ENCODE measurements at places on chromosomes 2 and 18. TPM values are rescaled to one million over a fixed set of nuclear protein-coding genes. Genes with fewer than 3 reads are reported as not detected.

The SLC30A3 gene
- 1.8 TPM for total RNA-seq

The THSD7B gene
- total RNA-seq = 1.8 TPM

The OSR1 gene
- total RNA-seq = 48.6 TPM

DNA sequence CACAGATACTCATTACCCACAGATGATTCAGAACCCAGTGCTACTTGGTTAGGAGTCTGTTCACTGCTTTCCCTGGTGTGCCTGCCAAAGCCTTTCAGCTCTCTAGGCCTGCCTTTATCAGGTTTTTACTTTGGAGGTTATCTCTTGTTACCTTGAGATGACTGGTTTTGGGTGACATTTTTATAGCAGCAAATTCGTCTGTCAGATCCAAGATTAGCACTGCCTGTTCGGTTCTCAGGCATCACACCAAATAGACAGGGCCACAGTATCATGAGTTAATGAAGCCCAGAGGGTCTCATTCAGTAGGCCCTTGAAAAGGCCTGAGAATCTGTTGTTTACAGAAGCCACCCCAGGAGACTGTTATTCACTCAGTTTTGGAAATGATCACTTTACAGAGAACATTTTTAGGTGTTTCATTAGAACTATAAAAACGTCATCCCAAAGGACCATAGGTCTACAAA, 121.2 kb downstream of the OSBPL6 start:
- DNase-seq = no peak

- no peak for DNase-seq
Observed at GRCh38 chr2:236208019-236208926, 40.1 kb upstream of the GBX2 start.

DNA sequence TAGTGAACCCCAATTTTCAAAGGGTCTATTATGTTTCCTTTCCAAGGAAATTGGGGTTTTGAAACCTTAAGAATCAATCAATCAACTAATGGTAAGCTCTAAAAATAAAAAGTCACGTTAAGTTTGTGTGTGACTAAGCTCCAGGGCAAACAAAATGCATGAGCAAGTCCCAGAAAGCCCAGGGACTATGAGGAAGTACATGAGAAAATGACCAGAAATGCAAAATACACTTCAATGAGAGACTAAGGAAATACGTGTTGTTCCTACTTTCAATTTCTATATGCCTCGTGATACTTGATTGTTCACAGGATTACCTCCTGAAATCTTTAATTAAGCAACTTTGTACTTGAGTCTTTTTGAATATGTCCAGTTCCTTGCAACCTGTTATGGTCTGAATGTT, 684.4 kb upstream of the SYT4 start:
- DNase-seq = no peak

DNA sequence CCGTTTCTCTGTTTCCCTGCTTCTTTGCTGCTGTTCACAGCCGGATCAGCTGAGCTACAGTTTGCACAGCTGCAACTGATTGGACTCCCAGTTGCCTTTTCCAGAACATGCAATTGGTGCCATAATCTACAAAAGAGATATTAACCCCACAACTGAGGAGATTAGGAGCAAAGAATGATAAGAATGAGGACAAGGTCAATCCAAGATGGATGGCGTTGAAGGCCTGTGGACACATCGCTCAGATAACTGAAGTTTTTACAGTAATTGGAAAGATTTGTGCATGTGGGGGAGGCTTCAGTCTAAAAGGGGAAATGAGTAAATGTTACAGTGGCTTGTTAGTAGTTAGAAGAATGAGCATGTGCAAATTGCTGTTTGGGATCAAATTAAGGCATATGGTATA, 263.2 kb downstream of the TGIF1 start:
- DNase-seq = no peak

DNA sequence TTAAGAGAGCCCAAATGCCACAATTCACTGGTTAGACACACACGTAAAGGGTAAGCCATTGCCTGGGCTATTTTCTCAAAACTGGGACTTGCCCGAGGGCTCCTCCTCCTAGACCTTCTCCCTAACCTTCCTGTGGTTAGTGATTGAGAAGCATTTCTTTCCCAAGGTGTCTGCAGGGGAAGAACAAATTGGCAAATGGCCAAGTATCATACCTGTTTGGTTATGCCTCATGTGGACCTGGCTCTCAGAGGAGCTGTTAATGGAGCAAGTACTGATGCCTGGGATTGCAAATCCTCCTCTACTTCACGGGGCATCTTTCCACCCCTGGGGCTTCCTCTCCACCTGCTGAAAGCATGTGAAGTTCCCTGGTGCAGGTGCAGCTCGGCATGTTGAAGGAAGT, 187.5 kb upstream of the CYRIA start:
- no peak for DNase-seq

DNA sequence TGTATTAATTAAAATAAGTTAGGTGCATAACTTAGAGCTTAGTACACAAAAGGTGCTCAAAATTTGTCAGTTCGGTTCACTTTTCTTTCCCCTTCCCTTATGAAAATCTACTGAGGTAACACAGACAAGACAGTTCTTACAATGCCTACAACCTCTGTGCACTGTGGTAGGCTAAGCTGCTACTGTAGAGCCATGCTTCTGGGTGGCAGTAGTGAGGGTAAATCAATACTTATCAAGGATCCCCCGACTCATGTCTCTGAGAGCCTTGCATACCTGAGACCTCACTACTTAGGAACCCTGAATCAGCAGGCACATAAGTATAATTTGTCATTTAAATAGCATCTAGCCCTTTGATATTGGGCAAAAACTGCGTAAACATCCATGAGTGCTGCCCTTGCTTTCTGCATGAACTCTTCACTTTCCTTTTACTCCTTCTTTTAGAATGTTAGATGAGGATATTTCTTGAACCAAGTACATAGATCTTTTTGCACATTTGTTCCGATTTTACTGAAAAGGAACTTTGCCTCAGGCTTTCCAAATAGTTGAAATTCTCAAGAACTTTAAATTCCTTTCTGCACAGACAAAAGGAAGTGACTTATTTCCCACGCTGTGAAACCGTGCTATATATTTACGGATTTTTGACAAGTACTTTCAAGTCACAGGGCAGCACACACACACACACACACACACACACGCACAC, 234.4 kb downstream of the TRIB2 start:
- DNase-seq = no peak

GRCh38 chr2:23827287-23827686, 99.6 kb downstream of the ATAD2B start:
- no peak for DNase-seq

DNA sequence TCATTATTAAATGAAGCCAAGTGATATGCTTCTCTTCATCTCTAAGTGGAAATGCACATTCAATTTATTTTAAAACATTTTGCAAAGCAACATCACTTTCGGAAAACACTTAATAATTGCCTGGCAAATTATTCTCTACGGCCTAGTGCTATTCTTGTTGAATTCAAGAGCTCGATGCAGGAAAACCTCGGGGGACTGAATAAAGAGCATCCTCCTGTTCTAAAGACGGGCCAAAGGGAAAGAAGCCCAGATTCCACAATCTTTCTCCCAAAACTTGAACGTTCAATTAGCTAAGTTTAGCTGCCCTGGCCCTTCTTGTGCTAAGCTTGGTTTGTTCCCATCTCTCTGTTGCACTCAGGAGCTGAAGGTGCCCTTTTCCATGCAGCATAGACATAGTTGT, 23.2 kb upstream of the SEH1L start:
- no peak for DNase-seq

DNA sequence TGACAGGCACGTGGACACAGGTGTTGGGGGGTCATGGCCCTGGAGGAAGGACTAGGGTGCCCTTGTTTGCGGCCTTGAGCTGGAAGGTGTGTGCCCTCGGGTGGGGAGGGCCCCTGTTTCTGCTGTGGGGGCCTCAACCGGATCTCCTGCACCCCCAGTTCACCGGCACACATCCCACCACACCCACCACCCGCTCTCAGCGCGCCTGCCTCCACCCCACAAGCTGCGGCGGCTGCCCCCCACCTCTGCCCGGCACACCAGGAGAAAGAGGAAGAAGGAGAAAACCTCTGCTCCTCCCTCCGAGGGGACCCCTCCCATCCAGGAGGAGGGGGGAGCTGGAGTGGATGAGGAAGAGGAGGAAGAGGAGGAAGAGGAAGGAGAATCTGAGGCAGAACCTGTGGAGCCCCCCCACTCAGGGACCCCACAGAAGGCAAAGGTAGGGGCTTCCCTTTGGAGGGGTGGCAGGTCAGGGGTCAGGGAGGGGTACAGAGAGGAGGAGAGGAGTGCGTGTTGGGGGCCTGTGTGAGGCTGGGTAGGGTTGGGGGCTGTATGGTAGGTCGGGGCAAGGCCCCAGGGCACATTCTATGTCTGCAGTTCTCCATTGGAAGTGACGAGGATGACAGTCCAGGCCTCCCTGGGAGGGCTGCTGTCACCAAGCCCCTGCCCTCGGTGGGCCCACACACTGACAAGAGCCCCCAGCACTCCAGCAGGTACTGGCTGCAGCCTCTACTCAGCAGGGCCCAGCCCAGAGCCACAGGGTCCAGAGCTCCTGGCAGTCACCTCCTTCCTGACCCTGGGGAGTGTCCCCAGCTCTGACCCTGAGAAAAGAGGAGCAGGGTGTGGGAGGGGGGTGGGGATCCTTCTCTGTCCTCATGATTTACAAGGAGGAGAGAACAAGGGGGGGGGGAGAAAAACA, 1.8 kb downstream of the SLC4A3 start:
- DNase-seq = no peak

GRCh38 chr18:34720220-34720619, 10.1 kb downstream of the DTNA start:
- no peak for DNase-seq

DNA sequence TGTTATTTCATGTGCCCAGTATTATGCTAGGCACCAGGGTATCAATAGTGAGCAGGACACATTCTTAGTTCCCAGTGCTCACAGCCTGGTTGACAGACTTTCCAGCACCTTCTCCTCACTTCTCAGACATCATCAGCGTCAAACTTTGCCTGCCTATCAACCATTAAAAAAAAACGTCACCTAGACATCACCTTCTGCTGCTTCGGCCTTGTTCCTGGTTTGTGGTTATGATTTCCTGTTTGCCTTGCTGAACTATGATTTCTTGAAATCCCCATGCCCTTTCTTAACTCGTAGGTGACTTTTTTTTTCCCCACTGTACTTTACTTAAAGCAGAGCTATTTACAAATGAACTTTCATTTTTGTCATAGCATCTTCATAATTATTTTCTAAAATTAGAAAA, 60.4 kb upstream of the NABP1 start:
- no peak for DNase-seq

GRCh38 chr2:22037274-22037673, 913.5 kb downstream of the TDRD15 start:
- no peak for DNase-seq

- DNase-seq = no peak
Observed at GRCh38 chr18:73980289-73980979, 167.2 kb downstream of the FBXO15 start.

- no peak for DNase-seq
Observed at GRCh38 chr2:226869371-226869770, 33.5 kb downstream of the RHBDD1 start.
